ENCODE measurements at places on chromosomes 3 and 15. TPM values are rescaled to one million over a fixed set of nuclear protein-coding genes. Genes with fewer than 3 reads are reported as not detected.

Gene SV2B
- polyA plus RNA-seq: not detected

Gene SLC12A1
- polyA plus RNA-seq: not detected

Gene OR5K2
- not detected for polyA plus RNA-seq

Gene CCDC13
- 0.15 TPM for polyA plus RNA-seq

Gene CALML4
- 1.9 TPM for polyA plus RNA-seq

Gene ABCF3
- 47.4 TPM for polyA plus RNA-seq

Gene GOLGA6L4
- 0.22 TPM for polyA plus RNA-seq

Gene TIMP4
- not detected for polyA plus RNA-seq

Gene ARNT2
- 0.34 TPM for polyA plus RNA-seq

Gene RTP4
- not detected for polyA plus RNA-seq
